Gastroesophageal sphincter (tissue), 4 donors: ENCODE measurements at places on chromosomes 3 and 15. TPM values are rescaled to one million over a fixed set of nuclear protein-coding genes. Genes with fewer than 3 reads are reported as not detected.

DNA sequence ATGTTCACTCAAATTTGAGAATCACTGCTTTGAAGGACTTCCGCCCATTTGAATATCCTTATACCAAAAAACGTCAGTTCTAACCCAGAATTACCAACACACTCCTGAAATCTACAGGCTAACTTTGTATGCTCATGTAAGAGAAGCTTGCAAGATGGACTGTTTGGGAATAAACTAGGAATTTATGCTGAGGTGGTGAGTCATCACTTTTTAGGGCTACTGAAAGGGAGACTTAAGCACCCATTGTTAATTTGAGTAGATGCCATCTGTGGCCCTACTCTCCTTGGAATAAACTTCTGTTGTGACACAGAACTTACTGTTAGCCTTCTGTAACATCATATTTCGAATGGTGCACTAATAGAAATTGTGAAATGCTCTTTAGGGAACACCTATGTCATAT, 74.6 kb downstream of the FGF12 start:
- no peak for ATAC-seq

- no peak for ATAC-seq
These were observed 74.0 kb upstream of the MANF start for GRCh38 chr3:51311055-51311454.

- ATAC-seq = no peak
These were observed 1.4 kb downstream of the PTPRG start for GRCh38 chr3:61562721-61563312.

GRCh38 chr3:7779331-7779730, 722.3 kb upstream of the LMCD1 start:
- no peak for ATAC-seq

- peak; percentile 16 for ATAC-seq
These were observed 22.9 kb downstream of the EPHB3 start for GRCh38 chr3:184584464-184584891.

Gene KLHL6
- total RNA-seq = 1.1 TPM

GRCh38 chr15:90855139-90855538, 13.2 kb upstream of the FURIN start:
- ATAC-seq = no peak

DNA sequence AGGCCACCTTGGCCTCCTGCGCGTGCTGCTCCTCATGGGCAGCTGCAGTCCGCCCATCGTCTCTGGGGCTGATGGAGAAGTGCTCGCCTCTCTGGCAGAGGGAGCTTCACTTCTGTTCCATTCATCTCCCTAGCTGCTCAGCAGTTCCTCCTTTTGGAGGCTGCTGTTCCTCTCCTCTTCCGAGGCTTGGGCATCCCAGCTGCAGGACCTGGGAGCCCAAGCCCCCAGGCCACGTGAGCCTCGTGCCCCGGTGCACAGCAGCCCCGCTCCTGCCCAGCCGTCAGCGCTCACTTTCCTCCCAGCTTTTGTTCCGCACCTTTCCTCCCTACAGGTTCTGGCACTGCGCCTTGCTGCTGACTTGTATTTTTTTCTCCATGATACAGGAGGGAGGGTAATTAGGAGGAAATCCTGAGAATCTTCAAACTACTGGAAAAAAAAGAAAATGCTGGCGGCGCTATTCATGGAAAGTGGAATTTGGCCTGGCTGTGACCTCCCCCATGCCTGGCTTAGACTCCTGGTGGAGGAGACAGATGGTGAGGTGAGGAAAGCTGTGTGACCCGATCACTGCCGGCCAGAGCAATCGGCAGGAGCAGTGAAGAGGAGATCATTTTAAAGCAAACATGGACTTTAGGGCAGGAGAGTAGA, 210.1 kb downstream of the CHST2 start:
- ATAC-seq = peak; percentile 32

Gene GJD2
- not detected for total RNA-seq

Gene FAM107A
- total RNA-seq = 27.9 TPM

DNA sequence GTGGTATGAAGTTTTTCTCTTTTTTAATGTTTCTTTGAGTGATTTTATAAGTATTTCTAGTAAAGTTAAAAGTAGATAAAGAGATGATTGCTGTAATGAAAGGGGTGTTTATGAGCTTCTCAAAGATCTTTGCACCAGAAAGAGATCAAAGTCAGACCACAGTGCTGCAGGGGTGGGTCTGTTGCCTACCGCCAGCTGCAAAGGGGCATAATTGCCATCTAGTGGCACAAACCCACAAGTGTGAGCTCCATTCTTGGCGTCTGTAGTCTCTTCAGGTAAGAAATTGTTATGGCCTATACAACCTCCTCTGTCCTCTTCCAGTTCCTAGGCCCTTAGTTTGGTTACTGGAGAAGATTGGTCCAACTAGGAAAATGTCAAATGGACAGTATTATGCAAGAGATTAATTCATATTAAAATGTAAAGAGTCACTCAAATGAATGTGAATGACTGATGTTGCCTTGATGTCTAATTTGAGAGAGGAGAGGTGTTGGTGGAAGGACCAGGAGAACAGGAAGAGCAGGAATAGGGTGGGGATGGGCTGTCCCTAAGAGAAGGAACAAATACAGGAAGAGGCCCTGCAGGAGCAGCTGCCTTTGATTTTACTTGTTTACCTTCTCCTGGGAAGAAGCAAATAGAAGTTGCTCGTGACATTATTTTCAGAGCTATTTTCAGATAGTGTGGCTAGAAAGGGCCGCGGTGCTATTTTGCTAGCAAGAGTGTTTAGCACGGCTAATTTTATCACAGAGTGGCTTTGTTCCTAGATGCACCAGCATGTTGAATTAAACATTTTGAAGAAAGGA, 53.0 kb upstream of the GSK3B start:
- ATAC-seq = no peak

DNA sequence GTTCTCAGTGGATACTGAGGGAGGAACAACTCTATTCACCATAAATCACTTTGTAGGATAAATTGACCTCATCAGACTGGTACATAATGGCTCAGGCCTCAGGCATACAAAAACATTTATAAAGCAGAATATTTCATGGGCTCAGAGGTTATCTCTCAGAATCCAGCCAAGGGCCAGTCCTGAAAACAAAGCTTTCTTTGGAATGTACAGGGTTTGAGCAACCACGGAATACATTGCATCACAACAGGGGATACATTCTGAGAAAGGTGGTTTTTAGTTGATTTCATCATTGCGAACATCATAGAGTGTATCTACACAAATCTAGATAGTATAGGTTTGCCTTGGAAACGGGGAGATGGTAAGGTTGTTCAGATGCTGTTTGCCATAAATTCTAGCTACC, 33.4 kb upstream of the CTDSPL2 start:
- no peak for ATAC-seq

DNA sequence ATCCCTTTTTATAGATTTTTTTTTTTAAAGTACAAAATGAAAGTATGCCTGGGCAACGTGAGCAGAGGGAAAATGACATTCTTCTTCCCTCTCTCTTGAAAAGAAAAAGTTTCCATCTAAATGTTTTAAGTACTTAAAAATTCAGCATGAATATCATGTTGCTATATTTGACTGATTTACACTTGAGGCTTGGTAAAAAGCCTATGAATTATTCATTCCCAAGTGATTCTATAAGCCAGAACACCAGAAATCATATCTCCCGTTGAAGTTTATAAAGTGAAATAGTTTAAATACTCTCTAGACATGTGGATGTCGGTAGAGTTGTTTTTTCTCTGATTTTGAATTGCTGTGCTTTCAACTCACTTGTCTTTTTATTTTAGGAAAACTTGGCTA, 276.2 kb upstream of the RARB start:
- ATAC-seq = no peak

DNA sequence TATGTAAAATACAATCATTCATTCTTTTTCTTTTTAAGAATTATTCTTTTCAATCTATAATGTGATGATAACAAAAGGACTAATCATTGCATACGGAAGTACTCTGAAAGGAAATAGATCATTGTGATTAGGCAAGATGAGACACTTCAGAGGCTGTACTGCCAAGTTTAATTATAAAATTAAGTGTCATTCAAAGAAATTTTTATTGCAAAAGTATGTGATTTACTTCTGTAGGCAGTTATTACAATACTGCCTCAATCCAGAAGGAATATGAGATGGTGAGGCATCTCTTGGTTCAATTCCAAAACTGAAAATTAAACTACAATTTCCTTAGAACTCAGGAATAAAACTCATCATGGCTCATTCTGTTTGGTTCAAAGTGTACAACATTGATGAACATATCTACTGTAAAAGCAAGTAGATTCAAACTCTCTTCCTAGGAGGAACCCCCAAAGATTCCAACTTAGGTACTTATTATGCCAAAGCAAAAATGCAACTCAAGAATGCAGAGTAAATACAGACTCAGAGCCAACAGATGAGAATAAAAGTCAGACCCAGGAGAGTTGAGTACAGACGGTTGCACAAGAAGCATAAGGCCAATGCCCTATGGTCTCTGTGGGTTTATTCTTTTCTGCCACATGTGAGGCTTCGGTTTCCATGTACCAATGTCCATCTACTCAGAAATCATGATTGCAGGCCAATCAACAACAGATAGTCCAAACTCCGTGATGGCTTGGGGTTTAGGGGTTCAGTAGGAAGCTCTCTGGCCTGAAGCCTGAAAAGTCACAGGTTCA, 118.5 kb upstream of the WNT5A start:
- no peak for ATAC-seq

DNA sequence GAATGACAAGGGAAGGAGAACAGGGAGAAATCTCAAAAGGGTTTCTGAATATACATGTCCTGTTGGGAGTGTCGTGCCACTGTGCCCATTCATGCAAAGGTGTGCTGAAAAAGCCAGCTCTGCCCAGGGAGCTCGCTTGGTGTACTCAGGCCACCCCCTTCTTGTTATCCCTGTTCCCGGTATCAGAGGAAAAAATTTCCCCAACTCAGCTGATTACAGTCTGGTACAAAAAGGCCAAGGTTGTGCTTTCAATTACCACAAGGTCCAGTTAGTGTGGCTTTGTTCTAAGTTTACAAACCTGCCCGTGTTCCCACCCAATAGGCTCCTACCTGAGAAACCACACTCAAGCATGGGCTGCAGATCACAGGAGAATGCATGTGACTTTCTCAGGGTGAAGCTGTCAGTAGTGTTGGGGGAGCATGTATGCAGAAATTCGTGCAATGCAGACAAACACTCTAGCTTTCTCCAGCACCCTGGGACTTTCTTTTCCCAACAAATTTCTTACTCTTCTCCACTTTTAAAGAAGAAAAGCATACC, 648.5 kb downstream of the NR2F2 start:
- no peak for ATAC-seq

DNA sequence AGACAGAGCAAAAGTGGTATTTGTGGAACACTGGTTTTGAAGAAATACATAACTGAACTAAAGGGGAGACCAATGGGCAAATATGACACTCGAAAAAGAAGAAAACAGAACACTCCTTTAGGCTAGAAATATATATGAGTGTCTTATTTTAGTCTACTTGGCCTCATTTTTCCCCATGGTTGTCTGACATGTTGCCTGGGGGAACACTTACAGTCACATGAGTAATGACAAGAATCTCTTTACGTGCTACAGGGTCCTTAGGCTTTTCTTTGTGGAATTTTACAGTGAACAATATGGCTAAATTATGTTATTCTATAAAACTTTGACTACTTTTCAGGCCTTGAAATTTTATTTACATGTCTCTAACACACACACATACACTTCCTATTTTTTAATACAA, 17.6 kb downstream of the METTL6 start:
- no peak for ATAC-seq

GRCh38 chr3:100088735-100089368, 25.4 kb downstream of the FILIP1L start:
- no peak for ATAC-seq

Gene MEIS2
- 85.6 TPM for total RNA-seq

GRCh38 chr3:158837240-158837639, 35.4 kb downstream of the MFSD1 start:
- ATAC-seq = no peak

DNA sequence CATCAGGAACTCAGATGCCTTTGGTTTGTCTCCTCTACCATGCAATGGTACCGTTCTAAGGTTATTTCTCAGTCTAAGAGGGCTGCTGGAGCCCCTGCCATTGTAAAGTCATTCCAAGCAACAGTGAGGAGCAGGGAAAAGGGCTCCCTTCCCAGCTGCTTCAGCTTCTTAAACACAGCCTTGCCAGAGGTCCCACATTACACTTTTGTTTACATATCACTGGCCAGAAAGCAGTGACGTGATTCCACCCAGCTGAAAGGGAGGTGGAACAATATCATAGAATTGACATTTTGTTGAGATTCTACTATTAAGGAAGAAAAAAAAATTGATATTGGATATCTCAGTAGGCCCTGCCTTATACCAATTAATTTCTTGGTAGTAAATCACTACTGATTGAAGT, 194.6 kb downstream of the SUCLG2 start:
- ATAC-seq = no peak

Gene CHRNA3
- total RNA-seq = 1.1 TPM

Gene FAM81A
- 0.15 TPM for total RNA-seq

DNA sequence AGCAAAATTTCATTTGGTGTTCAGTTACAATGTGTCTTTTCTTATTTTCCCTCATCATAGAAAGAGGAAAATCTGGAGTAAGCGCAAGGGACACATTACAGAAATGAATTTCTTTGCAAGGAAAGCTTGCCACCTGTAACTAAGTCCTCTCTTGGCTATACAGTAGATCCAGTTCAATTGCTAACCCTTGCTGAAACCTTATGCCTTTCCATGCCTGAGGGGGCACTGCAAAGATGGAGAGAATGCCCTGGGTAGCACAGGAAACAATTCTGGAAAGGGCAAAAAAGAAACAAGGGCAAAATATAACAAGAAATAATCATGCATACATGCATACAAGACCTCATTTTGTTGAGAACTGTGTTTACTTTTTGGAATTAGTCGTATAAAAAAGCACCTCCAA, 4.3 kb downstream of the CADM2 start:
- ATAC-seq = no peak

Gene GPR27
- 2.8 TPM for total RNA-seq

DNA sequence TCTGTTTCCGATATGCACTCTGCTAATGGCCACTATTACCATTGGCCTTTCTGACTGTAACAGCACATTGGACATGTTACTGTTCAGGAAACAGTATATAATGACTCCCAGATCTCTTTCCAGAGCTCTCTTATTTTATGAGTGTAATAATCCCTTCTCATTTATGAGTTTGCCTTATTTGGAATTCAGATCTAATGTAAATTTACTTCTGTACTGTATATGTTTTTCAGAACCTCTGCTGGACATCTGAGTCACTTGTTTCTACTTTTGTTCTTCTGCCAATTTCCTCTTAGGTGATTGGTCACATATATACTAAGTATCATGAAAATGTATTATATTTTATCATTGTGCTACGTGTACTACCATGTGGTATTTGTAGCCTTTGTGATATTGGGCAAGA, 30.5 kb downstream of the RSRC1 start:
- no peak for ATAC-seq

GRCh38 chr3:177934001-177934891, 602.0 kb upstream of the KCNMB2 start:
- peak; percentile 71 for ATAC-seq

Gene FOXB1
- not detected for total RNA-seq

Gene HRG
- total RNA-seq = not detected

- ATAC-seq = no peak
These were observed 78.4 kb upstream of the LRTM1 start for GRCh38 chr3:55006244-55006676.

GRCh38 chr15:40271685-40272484, 11.0 kb downstream of the ANKRD63 start:
- no peak for ATAC-seq
